ENCODE measurements at places on chromosomes 12 and 14. TPM values are rescaled to one million over a fixed set of nuclear protein-coding genes. Genes with fewer than 3 reads are reported as not detected.

DPY19L2 gene
- total RNA-seq, result 12.2 TPM

STAB2 gene
- total RNA-seq, result 0.62 TPM

GRCh38 chr14:106309423-106309822 lies 783.0 kb downstream of the TMEM121 start:
- H3K4me1 ChIP-seq, result no peaks in the 10 kb centered on the region
- H3K27ac ChIP-seq, result no peak overlapping the region
- no peak overlapping the region for H3K4me3 ChIP-seq
- DNase-seq, result no peak

- no peaks in the 10 kb centered on the region for H3K27me3 ChIP-seq
- no peak overlapping the region for H3K27ac ChIP-seq
- H3K4me1 ChIP-seq, result peaks cover 6% of the 10 kb centered on the region
- no peak overlapping the region for H3K4me3 ChIP-seq
- DNase-seq, result no peak
Measured at GRCh38 chr12:94948232-94948810, 55.2 kb downstream of the NDUFA12 start.

GRCh38 chr12:4133636-4134447 lies 139.7 kb upstream of the CCND2 start:
- no peaks in the 10 kb centered on the region for H3K4me1 ChIP-seq
- peaks cover 2% of the 10 kb centered on the region for H3K27me3 ChIP-seq
- H3K27ac ChIP-seq, result no peak overlapping the region
- H3K36me3 ChIP-seq, result no peaks in the 10 kb centered on the region
- no peak for DNase-seq
- H3K4me3 ChIP-seq, result no peak overlapping the region

DNA sequence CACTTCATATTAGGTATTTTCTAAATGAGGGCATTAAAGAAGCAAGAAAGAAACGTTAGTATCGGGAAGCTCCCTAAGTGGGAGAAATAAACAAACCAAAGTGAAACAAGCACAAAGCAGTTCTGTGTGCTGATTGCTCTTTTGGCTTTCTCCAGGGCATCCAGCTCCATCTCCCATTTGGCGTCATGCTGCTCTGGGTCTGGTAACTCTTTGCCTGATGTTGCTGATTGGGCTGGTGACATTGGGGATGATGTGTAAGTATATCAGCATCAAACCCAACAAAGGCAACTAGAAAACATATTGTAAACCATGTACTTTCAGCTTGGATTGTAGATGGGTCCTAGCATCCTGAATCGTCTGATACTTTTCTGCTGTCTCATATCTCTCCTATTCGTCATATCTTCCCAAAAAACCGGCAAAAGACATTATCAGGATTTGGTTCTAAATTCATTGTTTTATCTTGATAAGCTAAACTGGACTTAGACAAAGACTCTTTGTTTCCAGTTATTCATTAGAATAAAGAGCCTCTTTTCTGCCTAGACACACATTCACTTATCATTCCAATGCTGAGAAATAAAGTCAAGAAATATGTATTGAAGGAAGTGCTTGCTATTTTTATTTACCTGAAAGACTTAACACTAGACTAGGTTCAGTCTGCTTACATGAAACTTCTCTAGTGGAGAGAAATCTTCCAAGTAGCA lies 2.4 kb downstream of the CLEC12B start:
- DNase-seq, result no peak
- no peak overlapping the region for H3K27ac ChIP-seq
- H3K36me3 ChIP-seq, result no peaks in the 10 kb centered on the region
- H3K4me1 ChIP-seq, result no peaks in the 10 kb centered on the region

GRCh38 chr12:530821-531220 lies 71.1 kb downstream of the B4GALNT3 start:
- no peaks in the 10 kb centered on the region for H3K27me3 ChIP-seq
- H3K27ac ChIP-seq, result no peak overlapping the region
- no peak for DNase-seq
- no peak overlapping the region for H3K4me3 ChIP-seq
